HTR-8/SVneo (cell line): ENCODE measurements at places on chromosomes 3 and 15.

DNA sequence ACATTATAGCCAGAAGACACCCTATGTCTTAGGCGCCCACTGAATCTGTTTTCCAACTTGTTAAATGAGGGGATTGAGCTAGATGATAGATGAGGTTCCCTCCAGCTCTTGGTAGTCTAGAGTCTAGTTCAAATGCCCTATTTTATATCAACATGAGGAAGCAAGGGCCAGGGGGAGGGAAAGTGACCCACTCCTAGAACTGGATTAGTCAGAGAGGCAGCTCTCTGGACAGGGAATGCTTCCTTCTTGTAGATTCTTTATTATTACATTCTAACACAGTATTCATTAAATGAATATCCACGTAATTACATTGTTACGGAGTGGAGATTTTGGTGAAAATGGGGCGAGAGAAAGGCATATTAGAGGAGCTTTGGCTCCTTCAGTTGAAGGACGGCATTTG is 89.5 kb downstream of the RAD18 start:
- no peak for DNase-seq

DNA sequence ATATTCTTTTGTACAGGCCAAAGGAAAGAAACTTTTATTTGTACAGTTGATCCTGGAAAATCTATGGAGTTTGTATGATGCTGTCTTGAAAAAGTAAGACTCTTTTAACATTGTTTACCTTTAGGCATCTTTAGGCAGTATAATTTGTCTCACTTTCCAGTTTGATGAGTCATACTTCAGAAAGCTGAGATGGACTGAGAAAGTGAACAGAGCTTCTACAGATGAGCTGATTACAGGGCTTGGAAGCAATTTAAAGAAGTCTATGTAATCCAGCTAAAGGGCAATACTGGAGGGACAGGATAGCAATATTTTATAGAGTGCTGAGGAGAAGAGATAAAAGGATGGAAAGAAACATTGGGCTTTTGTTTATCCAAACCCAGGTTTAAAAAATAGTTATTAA is 123.5 kb upstream of the GOLGA6L4 start:
- DNase-seq: no peak

DNA sequence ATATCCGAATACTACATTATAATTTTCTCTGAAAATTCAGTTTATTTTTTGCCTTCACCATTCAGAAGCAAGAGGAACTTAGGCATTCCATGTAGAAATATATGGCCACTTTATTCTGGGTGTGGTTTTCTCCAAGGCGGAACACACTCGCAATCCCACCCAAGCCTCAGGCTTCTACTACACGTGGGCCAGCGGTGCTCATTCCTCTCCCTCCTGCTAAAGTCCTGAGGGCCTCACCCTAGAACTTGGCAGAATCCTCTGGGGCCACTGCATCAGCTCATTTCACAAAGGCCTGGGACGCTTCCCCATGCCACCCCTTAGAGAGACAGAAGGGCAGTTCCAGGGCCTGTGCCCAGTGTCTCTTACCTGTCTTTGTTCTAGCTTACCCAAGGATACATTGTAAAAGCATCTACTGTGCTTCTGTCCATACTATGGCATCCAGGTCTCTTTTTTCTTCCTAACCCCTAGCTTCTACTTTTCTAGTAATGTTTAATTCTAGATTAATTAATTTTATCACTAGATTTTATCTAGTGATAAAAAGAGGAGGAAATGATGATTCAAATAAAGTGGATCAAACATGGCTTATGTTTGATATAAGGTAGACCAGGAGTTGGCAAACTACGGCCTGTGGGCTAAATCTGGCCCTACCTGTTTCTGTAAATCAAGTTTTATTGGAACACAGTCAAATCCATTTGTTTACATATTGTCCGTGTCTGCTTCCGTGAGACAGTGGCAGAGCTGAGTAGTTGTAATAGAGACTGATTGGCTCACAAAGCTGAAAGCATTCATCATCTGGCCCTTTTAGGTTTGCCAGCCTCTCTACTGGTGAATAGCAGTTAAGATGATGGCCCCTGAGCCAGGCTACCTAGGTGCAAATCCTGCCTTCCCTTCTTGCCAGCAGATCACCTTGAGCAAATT is 29.8 kb downstream of the LARS2 start:
- DNase-seq: no peak

- peak; percentile 57 for DNase-seq
Observed at GRCh38 chr3:142028243-142028777, 121.0 kb downstream of the TFDP2 start.

DNA sequence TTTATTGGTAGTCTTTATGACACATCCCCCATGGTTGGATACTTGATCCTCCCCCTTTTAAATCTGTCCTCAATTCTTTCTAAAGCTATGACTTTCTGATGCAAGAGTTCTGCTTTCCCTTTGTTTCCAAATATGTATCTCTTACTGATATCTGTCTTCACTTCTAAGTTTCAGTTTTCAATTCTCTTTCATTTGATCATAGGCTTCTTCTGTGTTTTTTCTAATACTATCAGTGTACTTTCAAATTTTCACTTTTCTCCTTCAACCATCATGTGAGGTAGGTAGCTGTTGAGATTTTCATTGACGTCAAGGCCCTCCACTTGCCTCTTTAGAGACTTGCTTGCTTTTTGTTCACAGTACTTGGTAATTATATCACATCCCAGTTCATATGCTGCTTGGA is 436.5 kb downstream of the CNTN4 start:
- no peak for DNase-seq

DNA sequence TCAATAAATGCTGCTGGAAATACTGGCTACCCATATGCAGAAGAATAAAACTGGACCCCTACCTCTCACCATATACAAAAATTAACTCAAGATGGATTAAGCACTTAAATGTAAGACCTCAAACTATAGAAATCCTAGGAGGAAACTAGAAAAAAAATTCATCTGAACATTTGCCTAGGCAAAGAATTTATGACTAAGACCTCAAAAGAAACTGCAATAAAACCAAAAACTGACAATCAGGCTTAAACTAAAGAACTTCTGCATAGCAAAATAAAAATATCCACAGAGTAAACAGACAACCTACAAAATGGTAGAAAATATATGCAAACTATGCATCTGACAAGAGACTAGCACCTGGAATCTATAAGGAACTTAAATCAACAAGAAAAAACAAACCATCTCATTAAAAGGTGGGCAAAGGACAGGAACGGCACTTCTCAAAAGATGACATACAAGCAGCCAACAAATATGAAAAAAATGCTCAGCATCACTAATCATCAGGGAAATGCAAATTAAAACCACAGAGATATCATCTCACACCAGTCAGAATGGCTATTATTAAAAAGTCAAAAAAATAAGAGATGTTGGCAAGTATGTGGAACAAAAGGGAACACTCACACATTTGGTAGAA is 47.0 kb downstream of the MYO9A start:
- DNase-seq: no peak

DNA sequence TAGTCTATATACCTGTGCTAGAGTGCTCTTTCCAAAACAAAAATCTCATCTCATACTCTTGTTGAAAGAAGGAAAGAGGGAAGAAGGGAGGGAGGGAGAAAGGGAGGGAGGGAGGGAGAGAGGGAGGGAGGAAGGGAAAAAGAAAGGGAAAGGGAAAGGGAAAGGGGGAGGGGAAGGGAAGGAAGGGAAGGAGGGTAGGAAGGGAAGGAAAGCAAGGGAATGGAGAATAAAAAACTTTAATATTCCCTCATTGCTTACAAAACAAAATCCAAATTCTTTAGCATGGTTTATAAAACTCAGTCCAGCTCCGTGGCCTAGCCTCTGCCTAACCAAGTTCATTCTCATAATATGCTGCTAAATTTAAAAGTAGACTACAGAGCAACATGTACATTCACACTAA is 104.5 kb downstream of the ERC2 start:
- no peak for DNase-seq

DNA sequence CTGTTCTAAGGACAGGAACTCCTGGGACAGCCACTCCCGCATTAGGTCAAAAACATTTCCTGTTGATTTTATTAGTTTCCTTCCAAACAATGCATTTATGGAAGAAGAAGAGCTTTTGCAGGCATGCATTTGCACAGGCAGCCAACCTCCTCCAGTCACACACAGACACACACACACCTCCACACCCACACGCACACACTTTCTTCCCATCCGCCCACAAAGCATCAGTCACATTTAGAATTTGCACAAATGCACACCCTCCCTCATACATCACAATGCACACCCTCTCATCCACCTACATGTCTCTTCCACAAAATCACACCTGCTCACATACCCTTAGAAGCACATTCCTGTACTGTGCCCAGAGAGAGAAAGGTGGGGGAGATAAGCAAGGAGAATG is 4.1 kb upstream of the TYRO3 start:
- no peak for DNase-seq

DNA sequence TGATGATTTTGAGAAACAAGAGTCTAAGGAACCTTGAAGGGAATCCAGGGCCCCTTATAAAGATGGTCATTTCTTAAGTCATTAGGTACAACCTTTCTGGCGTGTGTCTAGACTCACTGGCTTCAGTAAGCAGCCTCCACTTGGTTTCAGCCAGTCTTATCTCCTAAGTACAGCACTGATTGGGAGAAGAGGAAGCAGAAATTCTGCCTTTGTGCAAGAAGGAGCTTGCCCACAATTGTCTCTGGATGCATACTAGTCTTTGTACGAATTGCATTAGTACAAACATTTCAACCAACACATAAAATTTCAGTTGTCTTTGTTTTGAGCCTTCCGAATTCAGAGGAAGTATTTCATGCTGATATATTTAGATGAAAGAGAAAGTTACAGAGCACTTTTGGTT is 139.4 kb downstream of the SLCO3A1 start:
- DNase-seq: no peak

DNA sequence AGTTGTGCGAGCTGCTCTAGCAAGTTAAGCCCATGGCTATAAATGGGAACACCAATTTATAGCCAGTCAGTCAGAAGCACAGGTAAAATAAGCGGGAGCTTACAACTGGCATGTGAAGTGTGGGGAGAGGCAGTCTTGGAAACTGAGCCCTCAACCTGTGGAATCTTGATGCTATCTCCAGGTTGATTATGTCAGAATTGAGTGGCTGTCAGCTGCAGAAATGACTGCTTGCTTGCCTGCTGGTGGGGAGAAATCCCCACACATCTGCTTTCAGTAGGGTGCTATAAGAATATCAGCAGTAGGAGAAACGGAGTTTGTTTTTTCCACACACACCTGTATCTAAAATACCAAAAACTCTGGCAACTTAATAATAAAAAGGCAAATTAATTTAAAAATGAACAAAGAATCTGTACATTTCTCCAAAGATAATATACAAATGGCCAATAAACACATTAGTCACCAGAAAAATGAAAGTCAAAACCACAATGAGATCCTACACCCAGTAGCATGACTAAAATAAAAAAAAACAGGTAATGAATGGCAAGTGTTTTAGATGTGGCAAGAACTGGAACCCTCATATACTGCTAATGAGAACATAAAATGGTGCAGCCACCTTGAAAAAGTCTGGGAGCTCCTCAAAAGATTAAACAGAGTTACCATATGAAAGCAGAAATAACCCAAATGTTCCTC is 26.0 kb upstream of the MAP4 start:
- no peak for DNase-seq

DNA sequence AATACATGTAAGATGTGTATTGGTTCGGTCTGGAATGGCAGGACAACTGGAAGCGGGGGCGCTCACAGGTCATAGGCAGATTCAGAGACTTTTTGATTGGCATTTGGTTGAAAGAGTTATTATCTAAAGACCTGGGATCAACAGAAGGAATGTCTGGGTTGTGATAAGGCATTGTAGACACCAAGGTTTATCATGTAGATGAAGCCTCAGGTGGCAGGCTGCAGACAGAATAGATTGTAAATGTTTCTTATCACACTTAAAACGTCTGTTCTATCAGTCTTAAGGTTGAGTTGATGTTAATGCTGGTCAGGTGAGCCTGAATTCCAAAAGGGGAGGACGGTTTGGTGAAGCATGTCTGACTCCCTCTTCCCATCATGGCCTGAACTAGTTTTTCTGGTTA is 295.9 kb upstream of the PROK2 start:
- no peak for DNase-seq

DNA sequence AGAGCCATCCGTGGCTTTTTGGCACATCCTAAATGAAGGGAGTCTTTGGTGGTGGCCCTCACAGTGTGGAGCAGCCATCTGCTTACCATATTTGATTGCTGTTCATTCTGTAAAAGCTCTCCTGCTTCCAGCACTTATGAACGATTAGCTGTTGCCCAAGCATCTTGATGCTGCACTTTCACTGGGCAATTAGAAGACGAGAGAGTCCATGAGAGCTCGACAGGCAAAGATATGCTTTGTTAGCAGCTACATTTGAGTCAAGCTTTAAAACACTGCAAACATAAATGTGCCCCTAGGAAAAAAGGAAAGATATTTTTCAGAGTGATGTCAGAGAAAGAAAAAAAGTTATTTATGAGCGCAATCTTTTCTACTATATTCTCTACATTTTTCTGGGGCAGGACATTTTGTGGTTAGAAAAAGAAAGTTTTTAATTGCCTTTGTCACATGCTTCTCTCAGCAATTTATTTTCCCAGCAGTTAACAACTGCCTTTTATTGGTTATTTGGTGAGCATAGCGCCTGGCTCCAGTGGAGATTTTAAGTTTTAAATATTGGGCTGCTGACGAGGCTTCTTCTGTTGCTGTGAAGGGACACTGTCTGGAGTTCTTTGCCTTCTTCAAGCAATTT is 468.4 kb downstream of the C3orf38 start:
- DNase-seq: no peak

DNA sequence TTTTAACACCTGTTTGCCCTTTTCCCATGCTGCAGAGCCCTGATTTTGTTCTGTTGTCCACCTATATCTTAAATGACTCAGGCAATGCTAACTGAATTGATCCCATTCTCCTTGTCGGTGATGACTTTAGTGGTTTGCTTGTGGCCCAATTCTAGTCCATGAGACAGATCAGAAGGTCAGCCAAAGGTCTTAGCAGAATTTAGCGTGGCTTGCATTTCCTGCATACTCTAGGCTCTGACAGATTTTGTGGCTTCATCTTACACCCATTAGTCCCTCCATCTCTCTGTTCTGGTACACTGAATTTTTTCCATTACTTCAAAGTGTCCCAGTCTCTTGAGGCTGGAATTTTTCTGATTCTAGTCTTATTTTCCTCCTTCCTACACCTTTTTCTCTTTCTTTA is 161.9 kb downstream of the STAC start:
- DNase-seq: no peak

DNA sequence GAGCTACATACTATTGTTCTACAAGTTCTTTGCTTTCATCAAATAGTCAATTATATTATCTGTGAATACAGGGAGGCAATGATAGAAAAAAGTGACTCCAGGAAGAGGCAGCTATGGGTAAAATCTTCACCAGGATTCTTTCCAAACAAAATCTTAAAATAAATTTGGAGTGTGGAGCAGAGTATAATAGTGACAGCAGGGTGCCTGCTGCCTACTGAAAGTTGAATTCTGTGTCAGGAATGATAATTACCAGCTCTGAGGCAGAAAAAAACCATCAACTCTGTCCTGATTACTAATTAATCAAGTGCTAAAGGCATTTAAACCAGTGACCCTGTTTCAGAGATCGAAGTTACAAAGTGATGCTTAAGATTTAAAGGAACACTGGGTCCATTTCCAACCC is 148.0 kb downstream of the DIPK2A start:
- no peak for DNase-seq

DNA sequence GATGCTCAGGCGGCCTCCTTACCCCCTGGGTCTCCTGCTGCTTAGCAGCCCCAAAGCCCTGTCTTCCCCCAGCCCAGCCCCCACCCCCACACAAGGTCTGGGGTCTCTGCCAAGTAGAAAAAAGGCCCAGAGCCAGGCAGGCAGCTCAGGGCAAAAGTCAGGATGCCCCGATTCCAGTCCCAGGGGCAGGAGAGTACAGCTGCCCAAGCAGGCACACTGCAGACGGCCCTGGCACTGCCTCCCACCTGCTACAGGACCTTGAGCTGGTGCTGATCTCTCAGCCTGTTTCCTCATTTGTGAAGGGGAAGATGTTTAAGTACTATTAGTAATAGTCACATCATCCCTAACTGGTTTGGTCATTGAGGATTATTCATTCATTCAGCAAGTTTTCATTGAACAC is 12.6 kb downstream of the TMEM43 start:
- DNase-seq: no peak
